ENCODE measurements at places on chromosomes 16 and 17.

GRCh38 chr16:59060207-59060606, 326.1 kb upstream of the GOT2 start:
- no peaks in the 10 kb centered on the region for H3K27me3 ChIP-seq
- no peak overlapping the region for H3K27ac ChIP-seq
- no peaks in the 10 kb centered on the region for H3K4me1 ChIP-seq
- no peak for DNase-seq

DNA sequence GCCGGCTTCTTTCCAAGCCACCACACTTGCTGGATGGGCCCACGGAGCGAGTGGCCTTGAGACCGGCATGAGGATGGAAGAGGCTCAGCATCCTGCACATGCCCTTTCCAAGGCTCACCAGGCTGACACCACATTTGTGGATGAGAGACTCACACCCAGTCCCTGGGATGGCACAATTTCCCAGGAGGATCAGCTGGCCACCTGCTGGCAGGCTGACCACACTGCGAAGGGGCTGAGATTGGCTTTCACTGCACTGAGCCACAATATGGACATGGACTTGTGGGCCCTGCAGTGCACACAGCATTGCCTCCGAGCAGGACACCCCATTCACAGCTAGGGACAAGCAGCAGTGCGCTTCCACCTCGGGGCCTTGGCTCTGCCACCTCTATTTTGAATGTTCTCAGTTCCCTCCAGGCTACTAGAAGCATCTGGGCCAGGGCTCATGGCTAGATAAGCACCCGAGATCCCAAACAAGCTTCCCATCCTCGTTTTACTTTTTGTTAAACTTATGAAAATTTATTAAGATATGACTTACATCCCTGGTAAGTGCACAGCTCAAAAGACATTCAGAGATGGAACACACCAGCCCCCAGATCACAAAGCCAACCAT, 25.3 kb upstream of the KSR1 start:
- peaks cover 1% of the 10 kb centered on the region for H3K36me3 ChIP-seq
- peaks cover 7% of the 10 kb centered on the region for H3K27me3 ChIP-seq
- no peak for DNase-seq
- no peak overlapping the region for H3K4me3 ChIP-seq

GRCh38 chr16:71956486-71956885, 43.7 kb downstream of the PKD1L3 start:
- no peaks in the 10 kb centered on the region for H3K36me3 ChIP-seq
- H3K4me1 ChIP-seq: peaks cover 35% of the 10 kb centered on the region
- no peak overlapping the region for H3K27ac ChIP-seq
- no peak for DNase-seq
- H3K27me3 ChIP-seq: no peaks in the 10 kb centered on the region

- H3K4me1 ChIP-seq: peaks cover 68% of the 10 kb centered on the region
- no peak for DNase-seq
- H3K27ac ChIP-seq: peak overlapping the region; percentile 97
- no peaks in the 10 kb centered on the region for H3K27me3 ChIP-seq
These were observed 1.5 kb upstream of the SREBF1 start for GRCh38 chr17:17837966-17838962.

GRCh38 chr16:68406458-68407152, 41.7 kb downstream of the SMPD3 start:
- DNase-seq: no peak
- H3K27ac ChIP-seq: no peak overlapping the region
- H3K27me3 ChIP-seq: peaks cover 8% of the 10 kb centered on the region
- H3K4me1 ChIP-seq: peaks cover 10% of the 10 kb centered on the region

DNA sequence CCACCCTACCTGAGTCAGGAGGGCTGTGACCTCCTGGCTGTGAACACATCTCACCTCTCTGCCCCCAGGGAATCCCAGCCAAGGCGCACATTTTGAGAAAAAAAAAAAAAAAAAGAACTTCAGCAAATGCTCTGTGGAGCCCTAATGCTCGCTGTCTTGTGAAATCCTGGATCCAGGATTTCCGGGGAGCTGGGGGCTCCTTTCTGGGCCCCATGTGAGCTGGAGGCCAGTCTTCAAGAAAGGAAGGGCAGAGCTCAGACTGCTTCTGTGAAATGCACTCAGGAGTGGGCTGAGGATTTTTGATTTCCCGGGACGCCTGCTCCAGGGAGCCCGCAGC, 36.0 kb upstream of the EMP2 start:
- no peaks in the 10 kb centered on the region for H3K4me1 ChIP-seq
- no peaks in the 10 kb centered on the region for H3K36me3 ChIP-seq
- H3K4me3 ChIP-seq: no peak overlapping the region

DNA sequence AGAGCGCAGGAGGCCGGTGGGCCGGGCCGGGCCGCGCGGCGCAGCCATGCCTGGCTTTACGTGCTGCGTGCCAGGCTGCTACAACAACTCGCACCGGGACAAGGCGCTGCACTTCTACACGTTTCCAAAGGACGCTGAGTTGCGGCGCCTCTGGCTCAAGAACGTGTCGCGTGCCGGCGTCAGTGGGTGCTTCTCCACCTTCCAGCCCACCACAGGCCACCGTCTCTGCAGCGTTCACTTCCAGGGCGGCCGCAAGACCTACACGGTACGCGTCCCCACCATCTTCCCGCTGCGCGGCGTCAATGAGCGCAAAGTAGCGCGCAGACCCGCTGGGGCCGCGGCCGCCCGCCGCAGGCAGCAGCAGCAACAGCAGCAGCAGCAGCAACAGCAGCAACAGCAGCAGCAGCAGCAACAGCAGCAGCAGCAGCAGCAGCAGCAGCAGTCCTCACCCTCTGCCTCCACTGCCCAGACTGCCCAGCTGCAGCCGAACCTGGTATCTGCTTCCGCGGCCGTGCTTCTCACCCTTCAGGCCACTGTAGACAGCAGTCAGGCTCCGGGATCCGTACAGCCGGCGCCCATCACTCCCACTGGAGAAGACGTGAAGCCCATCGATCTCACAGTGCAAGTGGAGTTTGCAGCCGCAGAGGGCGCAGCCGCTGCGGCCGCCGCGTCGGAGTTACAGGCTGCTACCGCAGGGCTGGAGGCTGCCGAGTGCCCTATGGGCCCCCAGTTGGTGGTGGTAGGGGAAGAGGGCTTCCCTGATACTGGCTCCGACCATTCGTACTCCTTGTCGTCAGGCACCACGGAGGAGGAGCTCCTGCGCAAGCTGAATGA, 606 bp downstream of the THAP11 start:
- peak overlapping the region; percentile 98 for H3K4me3 ChIP-seq
- no peaks in the 10 kb centered on the region for H3K27me3 ChIP-seq
- peak overlapping the region; percentile 88 for H3K27ac ChIP-seq
- peaks cover 47% of the 10 kb centered on the region for H3K4me1 ChIP-seq

DNA sequence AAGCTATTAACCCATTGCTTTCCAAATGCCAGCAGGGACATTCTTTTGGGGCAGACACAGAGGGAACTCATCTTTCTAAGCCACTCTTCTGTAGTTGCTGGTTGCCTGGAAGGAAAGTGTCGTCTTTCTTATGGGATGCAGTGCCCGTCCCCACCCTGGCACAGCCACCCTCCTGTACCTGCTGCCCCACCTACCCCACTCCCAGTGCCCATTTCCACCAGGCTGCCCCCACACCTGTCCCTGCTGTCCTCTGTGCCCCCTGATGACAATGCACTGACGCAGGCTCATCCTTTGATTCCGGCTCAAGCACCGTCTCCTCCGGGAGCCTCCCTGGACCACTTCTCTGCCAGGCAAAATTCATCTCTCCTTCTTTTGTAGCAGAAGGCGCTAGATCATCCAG, 190.4 kb upstream of the CDH5 start:
- H3K27me3 ChIP-seq: no peaks in the 10 kb centered on the region
- peaks cover 3% of the 10 kb centered on the region for H3K36me3 ChIP-seq
- H3K27ac ChIP-seq: no peak overlapping the region
- H3K4me1 ChIP-seq: no peaks in the 10 kb centered on the region

- H3K4me1 ChIP-seq: no peaks in the 10 kb centered on the region
- H3K4me3 ChIP-seq: no peak overlapping the region
- H3K27me3 ChIP-seq: no peaks in the 10 kb centered on the region
- no peaks in the 10 kb centered on the region for H3K36me3 ChIP-seq
These were observed 52.8 kb upstream of the ARHGAP44 start for GRCh38 chr17:12736526-12736925.

DNA sequence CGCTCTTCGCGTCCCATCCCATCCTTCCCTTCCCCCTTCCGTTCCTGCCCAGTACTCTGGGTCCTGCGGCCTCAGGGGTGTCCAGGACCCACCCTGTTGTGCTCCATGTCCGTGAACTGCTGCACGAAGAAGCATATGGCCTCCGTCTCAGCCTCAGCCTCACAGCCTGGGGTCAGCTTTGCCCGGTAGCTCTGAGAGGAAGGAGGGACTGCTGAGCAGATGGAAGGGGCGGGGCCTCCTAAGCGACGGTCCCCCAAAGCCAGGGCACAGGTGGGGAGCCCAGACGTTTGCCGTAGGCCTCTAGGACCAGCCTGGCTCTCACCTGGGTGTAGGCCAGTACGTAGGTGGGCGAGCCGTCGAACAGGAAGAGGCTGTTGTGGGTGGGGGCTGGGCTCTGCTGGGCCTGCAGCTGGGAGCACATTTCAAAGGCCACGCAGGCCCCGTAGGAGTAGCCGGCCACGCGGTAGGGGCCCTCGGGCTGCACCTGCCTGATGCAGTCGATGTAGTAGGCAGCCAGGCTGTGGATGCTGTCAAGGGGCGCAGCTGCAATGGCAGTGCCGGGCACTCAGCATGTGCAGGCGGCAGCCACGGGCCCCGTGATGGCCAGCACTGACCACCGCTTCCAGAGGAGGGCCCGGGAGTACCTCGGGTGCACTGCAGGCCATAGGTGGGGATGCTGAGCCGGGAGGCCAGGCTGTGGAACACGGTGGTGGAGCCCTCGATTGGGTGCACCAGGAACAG, 14.6 kb upstream of the DUS1L start:
- no peaks in the 10 kb centered on the region for H3K27me3 ChIP-seq
- H3K4me1 ChIP-seq: no peaks in the 10 kb centered on the region
- H3K36me3 ChIP-seq: peaks cover 3% of the 10 kb centered on the region
- no peak overlapping the region for H3K4me3 ChIP-seq

- DNase-seq: no peak
- H3K4me1 ChIP-seq: peaks cover 20% of the 10 kb centered on the region
- no peak overlapping the region for H3K4me3 ChIP-seq
- H3K27me3 ChIP-seq: peaks cover 76% of the 10 kb centered on the region
These were observed 82.3 kb downstream of the MARCHF10 start for GRCh38 chr17:62725791-62726249.

- H3K36me3 ChIP-seq: peaks cover 29% of the 10 kb centered on the region
- no peak for DNase-seq
- no peak overlapping the region for H3K27ac ChIP-seq
- H3K4me3 ChIP-seq: peak overlapping the region; percentile 85
- H3K4me1 ChIP-seq: peaks cover 35% of the 10 kb centered on the region
These were observed 1.8 kb upstream of the ACTG1 start for GRCh38 chr17:81514489-81514738.

DNA sequence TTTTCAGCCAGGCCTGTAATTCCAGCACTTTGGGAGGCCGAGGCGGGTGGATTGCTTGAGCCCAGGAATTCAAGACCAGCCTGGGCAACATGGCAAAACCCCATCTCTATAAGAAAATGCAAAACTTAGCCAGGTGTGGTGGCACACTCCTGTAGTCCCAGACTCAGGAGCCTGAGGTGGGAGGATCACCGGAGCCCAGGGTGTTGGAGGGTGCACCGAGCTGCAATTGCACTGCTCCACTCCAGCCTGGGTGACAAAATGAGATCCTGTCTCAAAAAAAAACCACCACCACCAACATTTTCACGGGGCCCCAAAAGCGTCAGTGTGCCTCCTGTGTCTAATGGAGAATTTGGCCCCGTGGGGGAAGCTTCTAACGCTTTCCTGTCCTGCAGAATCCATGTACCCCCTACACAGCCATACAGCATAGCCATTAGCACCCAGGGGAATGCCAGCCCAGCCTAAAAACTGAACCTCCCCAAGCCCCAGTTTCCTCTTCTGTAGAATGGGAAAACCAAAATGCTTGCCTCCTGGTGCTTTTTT, 22.2 kb upstream of the MAP3K14 start:
- DNase-seq: no peak
- H3K4me3 ChIP-seq: no peak overlapping the region
- H3K4me1 ChIP-seq: peaks cover 4% of the 10 kb centered on the region
- no peak overlapping the region for H3K27ac ChIP-seq
- H3K27me3 ChIP-seq: no peaks in the 10 kb centered on the region
- H3K36me3 ChIP-seq: no peaks in the 10 kb centered on the region

DNA sequence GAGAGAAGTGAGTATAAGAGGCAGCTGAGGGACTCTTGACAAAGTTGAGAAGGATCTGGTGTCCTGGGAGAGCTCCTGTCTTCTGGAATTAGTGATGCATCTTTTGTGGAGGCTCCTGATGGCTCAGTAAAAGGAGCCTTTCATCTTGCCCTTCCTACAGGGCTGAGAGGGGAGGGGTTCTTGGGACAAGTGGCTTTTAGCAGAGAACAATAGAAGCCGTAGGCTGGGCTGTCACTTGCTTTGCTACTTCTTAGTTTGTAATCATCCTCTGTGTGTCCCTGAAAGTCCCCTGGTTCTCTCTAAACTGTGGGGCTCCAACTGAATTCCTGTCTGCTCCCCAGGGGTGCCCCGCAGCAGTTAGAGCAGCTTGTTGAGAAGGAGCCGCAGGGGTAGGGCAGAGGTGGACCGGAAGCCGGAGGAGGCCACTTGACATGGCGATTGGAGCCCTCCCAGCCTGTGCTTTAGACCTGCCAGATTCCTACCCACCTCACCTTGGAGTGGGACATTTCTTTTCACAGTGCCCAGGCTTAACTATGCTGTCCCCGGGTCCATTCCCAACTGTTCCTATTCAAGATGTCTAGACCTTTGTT, 85.1 kb downstream of the PRKCA start:
- H3K27ac ChIP-seq: peak overlapping the region; percentile 64
- peaks cover 84% of the 10 kb centered on the region for H3K4me1 ChIP-seq
- DNase-seq: no peak
- no peaks in the 10 kb centered on the region for H3K27me3 ChIP-seq
- H3K4me3 ChIP-seq: no peak overlapping the region

DNA sequence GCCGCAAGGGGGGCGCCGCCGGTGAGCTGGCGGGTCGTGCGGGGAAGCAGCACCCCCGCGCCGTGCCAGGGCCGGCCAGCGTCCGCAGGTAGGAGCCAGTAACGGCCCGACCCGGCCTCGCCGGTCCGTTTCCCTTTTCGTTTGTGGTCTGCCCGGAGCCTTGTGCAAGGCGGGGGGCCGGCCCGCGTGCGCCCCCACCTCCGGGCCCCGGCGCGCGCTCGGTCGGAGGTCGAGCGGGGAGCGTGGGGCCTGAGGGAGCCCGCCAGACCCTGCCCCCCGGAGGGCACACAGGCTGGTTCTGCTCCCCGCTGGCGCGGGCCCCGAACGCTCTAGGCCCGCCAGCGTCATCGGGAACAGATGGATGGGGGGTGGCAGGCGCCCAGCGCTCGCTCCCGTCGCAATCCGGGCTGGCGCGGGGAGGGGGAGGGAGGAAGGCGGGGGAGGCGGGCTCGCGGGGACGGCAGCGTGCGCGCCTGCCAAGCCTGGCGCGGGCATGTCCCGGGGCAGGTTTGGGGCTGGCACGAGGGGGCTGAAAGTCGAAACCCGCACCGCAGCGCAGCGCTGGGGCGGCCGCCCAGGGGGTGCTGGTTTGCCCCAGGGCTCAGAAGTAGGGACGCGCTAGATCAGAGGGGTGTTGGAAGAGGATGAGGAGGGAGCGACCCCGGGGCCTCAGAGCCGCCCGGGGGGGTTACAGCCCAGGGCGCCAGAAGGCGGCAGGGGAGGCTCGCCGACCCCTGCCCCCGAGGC, 1.5 kb upstream of the GSE1 start:
- no peaks in the 10 kb centered on the region for H3K36me3 ChIP-seq
- H3K27ac ChIP-seq: no peak overlapping the region
- peak; percentile 58 for DNase-seq
- H3K4me1 ChIP-seq: peaks cover 41% of the 10 kb centered on the region
